Esophagus muscularis mucosa (tissue), 4 donors: ENCODE measurements at places on chromosomes 16 and 17. TPM values are rescaled to one million over a fixed set of nuclear protein-coding genes. Genes with fewer than 3 reads are reported as not detected.

DNA sequence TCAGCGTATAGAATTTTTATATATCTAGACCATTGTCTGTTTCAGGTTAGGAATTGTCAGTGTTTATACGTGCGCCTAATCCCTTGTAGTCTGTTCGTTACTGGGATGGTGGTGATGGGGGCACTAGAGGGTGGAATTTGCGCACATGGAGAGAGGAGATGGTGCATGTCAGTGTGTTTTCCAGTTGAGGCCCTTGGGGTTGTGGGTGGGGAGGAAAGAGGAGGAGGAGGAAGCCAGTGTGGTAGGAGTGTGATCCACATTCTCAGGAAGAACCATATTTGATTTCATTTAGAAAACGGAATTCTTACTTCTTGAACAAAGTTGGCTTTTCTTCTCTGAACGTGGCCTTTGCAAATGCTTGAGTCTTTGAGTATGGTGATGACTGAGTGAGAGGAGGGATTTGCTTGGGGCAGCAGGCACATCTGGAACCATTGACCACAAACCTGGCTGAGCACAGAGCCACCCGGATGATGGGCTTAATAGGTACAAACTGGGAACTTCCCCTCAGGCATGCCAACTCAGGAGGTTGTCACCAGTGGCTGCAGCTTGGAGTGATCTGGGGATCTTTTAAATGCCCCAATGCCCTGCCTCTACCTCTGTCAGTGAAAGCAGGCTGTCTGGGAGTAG is 98.9 kb downstream of the PRKCB start:
- DNase-seq, result no peak

GRCh38 chr16:56999409-57000270 is 10.3 kb downstream of the NLRC5 start:
- DNase-seq, result no peak

- DNase-seq, result no peak
These were observed 450 bp upstream of the C1QBP start for GRCh38 chr17:5439446-5439764.

GRCh38 chr17:39408360-39408759 is 6.9 kb upstream of the FBXL20 start:
- no peak for DNase-seq

Gene PIEZO1
- 140 TPM for total RNA-seq

Gene SLFN12L
- total RNA-seq, result 1.7 TPM
